ENCODE measurements at places on chromosomes 5 and 9.

GRCh38 chr5:177380805-177381126, 3.5 kb upstream of the SLC34A1 start:
- no peak for DNase-seq

GRCh38 chr5:86320266-86320665, 297.5 kb upstream of the COX7C start:
- no peak for DNase-seq

GRCh38 chr5:16854351-16854750, 81.7 kb downstream of the MYO10 start:
- no peak for DNase-seq

DNA sequence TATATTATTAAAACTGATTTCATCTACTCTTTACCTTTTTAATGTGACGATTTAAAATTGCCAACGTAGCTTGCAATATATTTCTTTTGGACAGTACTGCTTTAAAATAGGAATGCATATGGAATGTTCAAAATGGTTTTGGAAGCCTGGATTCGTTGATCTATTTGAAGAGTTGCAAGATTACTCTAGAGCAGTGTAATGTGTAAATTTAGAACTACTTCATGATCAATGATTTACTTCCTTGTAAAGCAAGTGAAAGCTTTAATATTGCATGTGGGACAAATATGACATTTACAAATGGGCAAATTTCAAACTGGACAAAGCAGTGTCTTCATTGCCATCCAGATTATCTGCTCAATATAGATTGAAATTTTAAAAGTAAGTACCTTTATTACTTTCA, 38.3 kb downstream of the PARP8 start:
- DNase-seq: no peak

GRCh38 chr5:76641514-76642120, 18.4 kb upstream of the F2RL2 start:
- DNase-seq: peak; percentile 77

- no peak for DNase-seq
These were observed 43.6 kb upstream of the RAD23B start for GRCh38 chr9:107239474-107239873.

DNA sequence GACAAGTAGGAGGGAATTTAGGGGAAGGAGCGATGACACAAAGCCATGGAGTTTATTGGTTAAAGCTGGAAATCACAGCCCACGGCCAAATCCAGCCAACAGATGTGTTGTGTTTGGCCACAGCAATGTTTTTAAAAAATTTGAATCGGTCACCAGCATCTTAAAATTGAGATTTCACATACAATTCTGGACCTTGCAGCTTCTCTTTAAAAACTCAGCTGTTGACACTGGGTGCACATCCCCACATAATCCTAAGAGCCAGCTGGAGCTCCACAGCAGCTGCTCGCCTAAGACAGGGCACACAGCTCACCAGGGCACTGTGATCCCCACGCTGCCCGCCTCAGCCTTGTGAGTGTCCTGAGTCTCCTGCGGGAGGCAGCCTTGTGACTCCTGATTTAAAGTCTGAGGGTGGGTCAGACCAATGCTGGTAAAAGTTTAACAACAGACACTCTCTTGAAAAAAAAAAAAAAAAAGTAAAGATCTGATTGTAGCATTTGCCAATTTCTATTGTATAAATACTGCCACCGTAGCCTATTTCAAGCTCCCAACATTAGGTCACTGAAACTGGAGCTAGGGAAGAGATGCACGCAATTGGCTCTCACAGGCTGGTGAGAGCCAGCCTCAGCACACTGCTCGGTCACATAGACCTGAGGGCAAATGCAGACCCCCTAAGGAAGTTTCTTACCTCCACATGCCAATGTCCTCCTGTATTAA, 124.8 kb downstream of the HSD17B3 start:
- peak; percentile 58 for DNase-seq

GRCh38 chr5:97107318-97107717, 35.1 kb downstream of the LIX1 start:
- DNase-seq: no peak

GRCh38 chr9:37027582-37028419, 6.3 kb downstream of the PAX5 start:
- DNase-seq: peak; percentile 93

DNA sequence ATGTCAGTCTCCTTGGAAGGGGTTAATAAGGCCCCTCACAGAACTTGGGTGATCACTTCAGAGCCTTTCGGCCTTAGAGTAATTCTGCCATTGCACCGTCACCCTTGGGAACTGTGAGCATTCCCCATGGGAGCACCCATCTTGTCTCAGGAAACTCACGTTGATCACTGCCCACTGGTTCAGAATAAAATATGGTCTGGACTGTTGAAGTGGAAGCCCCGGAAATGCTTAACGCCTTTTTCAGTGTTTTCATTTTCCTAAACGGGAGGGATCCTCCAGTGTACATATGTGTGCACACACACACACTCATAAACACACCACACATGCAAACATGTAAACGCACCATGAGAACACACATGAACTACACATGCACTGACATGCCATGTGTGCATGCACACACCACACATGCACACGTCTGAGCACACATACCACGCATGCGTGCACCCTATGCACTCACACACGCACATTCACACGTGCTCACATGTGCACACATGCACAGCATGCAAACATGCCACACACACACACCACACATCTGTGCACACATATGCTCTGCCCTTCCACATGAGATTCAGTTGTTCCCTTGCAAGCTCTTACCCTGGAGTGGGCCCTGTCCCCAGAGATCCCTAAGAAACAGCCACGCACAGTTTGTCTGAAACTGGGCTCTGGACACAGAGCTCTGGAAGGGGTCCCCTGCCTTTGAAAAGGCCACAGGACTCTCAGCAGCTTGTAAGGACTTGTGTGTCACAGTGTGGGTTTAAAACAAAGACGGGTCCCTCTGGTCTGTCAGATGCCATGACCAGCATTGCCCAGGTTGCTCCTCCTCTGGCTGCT, 17.0 kb downstream of the MRPL36 start:
- no peak for DNase-seq

GRCh38 chr5:134451225-134451935, 39.7 kb upstream of the CDKN2AIPNL start:
- no peak for DNase-seq

- DNase-seq: no peak
These were observed 190.5 kb downstream of the ADCY2 start for GRCh38 chr5:7586480-7586879.

GRCh38 chr5:395156-395920, 47.6 kb upstream of the EXOC3 start:
- DNase-seq: no peak

DNA sequence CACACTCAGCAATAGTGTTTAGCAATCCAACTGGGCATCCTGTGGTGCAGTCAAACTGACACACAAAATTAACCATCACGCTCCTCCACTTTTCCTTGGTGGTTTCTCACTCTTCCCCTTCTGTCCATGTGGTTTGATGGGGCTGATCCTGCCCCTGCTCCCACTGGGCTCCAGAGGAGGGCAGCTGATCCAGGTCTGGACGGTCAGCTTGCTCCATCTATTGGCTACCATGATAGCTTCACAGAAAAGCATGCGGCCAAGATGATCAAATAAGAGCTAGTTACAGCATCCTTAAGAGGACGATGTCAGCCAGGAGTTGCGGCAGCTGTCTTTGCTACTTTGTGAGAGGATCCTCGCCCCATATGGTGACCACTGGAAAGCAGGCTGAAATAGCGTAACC, 29.6 kb upstream of the RANBP17 start:
- DNase-seq: no peak

Data from kidney (tissue), 22 donors.